Cardiac muscle cell (in vitro differentiated cells and primary cell): ENCODE measurements at places on chromosomes 3 and 15. TPM values are rescaled to one million over a fixed set of nuclear protein-coding genes. Genes with fewer than 3 reads are reported as not detected.

DNA sequence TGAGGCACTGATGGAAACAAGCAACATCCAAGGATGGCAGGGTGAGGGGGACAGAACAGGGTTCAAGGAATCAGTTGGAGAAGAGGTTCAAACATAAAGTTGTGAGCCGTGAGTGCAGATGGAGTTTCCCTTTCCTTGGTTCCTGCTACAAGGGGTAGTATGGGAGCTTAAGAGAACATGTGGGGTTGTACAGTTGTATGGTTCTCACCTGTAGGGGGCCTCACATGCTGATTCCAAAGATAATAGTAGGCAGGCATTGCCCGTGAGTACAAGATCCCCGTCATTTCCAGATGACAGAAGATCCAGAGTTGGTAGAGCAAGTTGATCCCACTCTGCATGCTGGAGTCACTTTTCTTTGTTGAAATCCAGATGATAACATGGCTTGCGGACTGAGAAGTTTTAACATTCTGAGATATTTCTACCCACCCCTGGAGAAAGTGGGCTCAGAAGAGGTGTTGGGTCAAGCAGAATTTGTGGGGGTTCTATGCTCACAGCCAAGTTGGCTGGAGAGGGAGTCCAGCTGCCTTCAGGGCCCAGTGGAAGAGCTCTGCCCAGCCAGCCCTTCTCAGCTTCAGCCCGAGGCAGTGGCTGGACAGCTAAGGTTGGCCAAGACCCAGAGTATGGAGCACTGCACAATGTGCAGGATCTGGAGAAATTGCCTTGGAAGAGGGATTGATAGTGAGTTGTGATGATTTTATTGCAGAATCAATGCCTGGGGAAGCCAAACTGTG is 141.8 kb downstream of the THSD4 start:
- no peak for DNase-seq

DNA sequence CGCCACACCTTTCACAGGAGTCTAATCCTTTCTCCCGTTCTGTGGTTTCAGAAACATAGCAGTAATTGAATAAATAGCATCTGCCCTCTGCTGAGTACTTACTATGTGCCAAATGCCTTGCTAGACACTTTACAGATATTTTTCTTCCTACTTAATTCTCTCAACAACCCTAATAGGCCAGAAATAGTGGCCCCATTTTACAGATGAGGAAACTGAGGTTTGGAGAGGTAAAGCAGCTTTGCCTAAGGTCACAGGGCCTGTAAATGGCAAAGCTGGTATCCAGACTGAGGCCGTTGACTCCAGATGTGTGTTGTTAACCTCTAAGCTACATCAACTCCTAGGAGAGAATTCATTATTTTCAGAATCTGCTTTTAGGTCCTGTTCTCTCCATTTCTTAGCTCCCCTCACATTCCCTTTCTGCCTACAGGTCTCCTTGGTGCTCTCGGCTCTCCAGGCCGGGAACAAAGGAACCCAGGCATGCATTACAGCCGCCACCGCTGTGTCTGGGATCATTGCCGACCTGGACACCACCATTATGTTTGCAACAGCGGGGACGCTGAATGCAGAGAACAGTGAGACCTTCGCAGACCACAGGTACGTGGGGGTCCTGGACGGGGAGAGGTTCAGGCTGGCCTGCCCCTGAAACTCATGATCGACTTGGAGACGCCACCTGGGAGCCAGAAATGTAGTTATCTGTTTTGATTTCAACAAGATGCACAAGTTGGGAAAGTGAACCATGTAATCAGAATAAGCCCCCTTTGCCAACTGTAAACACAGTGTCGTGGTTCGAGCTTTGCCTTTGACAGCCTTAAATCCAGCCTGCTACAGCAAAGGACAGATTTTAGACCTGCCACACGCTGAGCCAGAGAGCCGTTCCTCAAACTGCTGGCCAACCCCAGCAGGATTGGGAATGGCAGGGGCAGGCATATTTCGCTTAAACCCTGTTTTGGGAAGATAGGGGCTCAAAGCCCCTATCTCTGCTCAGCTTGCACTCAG is 246.5 kb upstream of the TPM1 start:
- DNase-seq: no peak

GRCh38 chr3:42710323-42711021 is 7.9 kb upstream of the HHATL start:
- DNase-seq: no peak

GRCh38 chr15:42087926-42088800 is 6.2 kb downstream of the PLA2G4D start:
- DNase-seq: no peak

Gene GASK1A
- 0.22 and 0.66 TPM in 2 replicates for polyA plus RNA-seq

DNA sequence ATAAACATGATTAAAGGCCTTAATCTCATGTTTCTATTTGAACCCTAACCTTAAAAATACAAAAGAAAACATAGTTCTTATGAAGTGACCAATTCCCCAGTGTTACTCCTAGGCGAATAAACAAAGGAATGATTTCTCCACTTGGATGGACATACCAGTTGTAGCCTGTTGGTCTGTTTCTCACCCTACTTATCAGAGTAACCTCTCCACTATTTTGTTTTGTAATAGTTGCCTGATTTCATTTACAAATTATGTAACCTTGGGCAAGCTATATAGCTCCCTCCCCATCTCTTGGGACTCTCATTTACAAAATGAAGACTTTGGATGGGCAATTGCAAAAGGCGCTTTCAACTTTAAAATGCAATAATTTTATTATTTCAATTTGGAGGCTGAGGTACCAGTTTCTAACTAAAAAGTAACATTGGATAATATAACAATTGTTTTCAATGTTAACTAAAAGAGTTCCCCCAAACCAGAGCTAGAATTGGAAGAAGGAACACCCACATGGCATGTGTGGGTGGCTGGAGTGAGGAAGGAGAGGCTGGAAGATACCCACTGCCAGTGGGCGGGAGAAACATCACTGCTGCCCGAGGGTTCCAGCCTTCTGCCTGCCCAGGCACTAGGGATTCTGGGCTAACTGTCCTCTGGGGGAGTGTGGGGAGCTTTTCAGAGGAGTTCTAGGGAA is 74.2 kb downstream of the RFTN1 start:
- DNase-seq: peak; percentile 70

- no peak for DNase-seq
Measured at GRCh38 chr3:66598168-66598567, 97.3 kb upstream of the LRIG1 start.

- DNase-seq: no peak
Measured at GRCh38 chr3:12193485-12194165, 34.9 kb upstream of the TIMP4 start.

GRCh38 chr3:33942483-33943150 is 144.2 kb downstream of the PDCD6IP start:
- DNase-seq: no peak

Gene PRR23E
- not detected in 2 replicates for polyA plus RNA-seq

- no peak for DNase-seq
Measured at GRCh38 chr3:40677321-40677720, 152.6 kb downstream of the ZNF621 start.

GRCh38 chr3:154701055-154701454 is 271.1 kb upstream of the GPR149 start:
- DNase-seq: no peak

Gene CCR5
- polyA plus RNA-seq: not detected in 2 replicates

Gene SERPINI1
- 81.2 and 117 TPM in 2 replicates for polyA plus RNA-seq

DNA sequence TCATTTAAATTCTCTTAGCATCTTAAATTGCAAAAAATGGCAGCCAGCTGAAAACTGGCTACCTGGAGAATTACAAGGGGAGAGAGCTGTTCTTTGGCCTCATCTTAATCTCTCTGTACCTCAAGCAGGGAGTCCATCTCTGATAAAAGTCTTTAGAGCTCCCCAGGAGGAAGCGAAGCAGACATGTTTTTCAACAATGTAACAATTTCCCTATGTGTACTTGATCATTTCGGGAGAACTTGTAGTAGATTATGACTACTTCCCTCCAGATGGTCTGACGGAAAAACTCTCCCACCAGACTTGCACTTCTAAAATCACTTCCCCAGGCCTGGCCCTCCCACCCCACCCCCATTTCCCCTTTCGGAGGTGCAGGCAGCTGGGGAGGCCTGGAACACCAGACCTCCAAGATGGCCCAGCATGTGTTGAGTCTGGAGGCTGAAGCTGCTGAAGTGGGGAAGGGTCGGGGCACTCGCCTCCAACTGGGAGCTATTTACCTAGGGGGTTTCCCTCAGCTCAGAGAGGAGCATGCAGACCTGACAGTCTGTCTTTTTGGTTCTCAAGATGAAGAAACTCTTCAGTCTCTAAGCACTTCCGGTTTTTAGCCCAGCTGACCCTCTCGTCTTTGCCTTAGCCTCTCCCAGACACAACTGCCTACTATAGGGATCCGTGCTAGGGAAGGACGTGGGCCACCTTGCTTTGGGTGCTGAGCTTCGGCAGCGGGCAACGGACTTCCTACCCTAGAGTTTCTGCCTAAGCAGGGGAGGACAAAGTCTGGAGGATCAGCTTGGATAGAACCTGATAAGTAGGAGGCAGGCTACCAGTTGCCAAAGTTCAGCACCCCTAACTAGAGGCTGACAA is 164.0 kb upstream of the TBL1XR1 start:
- no peak for DNase-seq

Gene SV2B
- polyA plus RNA-seq: 0.32 TPM in 1 of 2 replicates, not detected in the other

DNA sequence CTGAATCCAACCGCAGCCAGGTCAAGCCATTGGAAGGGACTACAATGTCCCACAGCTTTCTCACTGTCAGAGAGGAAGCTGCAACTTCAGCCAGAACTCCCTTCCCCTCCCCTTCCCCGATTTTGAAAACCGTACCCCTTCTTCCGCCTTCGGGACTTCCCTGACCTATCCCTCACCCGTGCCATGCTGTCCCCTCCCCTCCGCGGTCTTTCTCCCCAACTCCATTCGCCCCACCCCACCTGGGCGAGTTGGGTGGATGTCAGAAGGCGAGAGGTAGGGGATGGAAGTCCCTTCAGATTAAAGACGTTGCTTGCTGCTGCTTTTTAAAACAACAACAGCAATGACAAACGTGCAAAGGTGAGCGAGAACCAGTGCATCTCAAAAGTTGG is 723 bp downstream of the CPNE4 start:
- DNase-seq: no peak

Gene DNASE1L3
- polyA plus RNA-seq: 0.51 and 0.94 TPM in 2 replicates

Gene CD96
- polyA plus RNA-seq: not detected in 2 replicates

Gene BCL2A1
- polyA plus RNA-seq: 0.18 TPM in 1 of 2 replicates, not detected in the other

Gene CLDN16
- polyA plus RNA-seq: not detected in 2 replicates

- no peak for DNase-seq
Measured at GRCh38 chr15:69941301-69941605, 156.5 kb downstream of the TLE3 start.

DNA sequence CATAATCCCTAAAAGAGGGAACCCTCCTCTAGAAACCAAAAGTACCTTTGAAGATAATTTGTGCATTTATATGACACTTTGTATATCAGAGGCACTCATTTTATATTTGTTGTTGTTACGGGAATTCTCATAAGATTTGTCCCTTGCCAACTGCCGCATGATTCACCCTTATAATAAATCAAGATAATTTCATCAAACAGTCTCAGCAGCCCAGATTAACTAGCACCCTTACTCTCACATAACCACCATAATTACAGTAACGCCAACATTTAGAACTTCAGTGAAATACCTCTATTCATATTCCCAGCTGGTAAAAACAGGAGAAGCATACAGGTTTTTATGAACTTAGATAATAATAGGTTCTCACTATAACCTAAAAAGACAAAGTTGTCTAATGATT is 271.9 kb downstream of the LRRC3B start:
- no peak for DNase-seq

DNA sequence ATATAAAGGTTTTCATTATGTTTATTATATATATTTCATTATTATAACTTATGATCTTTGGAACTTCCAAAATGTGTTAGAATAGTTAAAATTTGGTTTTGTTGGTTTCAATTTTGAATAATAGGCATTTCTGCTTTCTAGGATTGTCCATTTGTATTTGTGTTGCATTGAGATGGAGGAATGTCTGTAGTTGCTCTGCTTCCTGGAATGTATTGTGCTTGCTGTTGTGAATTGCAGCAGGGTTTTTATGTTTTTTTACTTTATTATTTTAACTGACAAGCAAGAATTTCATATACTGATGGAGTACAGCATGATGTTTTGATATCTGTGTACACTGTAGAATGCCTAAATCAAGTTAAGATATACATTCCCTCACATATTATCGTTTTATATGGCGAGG is 247.4 kb downstream of the XXYLT1 start:
- DNase-seq: no peak

DNA sequence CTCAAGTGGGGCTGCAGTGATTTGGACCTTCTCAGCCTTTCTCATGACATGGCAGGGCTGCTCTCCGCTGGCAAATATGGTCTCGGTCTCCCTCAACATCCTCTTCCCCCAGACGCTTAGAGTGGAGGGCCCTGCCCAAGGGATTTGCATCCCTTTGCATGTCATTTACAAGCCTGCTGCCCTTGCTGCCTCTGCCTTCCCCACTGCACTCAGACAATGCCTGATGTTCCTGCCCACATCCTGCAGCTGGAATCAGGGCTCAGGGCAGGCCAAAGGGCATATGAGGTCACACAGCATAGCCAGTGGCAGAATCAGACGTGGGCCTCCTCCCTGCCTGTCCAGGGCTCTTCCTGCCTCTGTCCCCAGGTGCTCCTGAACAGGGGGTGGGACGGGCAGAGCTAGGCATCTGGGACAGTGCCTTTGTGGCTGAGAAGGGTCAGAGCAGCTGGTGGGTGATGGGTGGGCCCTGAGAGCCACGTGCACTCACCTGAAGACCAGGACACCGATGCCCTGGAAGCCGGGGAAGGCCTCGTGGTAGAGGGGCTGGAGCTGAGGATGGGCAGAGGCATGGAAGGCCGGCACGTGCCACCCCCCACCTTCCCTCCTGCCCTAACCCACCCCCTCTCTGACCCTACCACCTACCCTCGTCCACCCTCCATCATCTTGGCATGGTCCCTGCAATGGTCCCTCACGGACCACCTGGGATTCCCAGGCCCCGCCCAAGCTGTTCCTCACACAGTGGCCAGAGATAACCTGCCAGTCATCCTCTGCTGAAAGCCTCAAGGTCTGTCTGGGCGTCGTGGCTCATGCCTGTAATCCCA is 27.4 kb upstream of the GOLGA6C start:
- DNase-seq: no peak

GRCh38 chr3:47512416-47513124 is 942 bp downstream of the ELP6 start:
- DNase-seq: peak; percentile 45

Gene SNAP23
- 17.8 and 31.2 TPM in 2 replicates for polyA plus RNA-seq

- no peak for DNase-seq
Measured at GRCh38 chr3:15102256-15102655, 3.3 kb upstream of the RBSN start.

Gene ZNF774
- 2.1 TPM in 2 replicates for polyA plus RNA-seq

Gene LTK
- polyA plus RNA-seq: 3.0 and 4.4 TPM in 2 replicates
